RPMI7951 (cell line): ENCODE measurements at places on chromosomes 16 and 17. TPM values are rescaled to one million over a fixed set of nuclear protein-coding genes. Genes with fewer than 3 reads are reported as not detected.

GRCh38 chr17:17536702-17537101 is 40.5 kb upstream of the RASD1 start:
- no peak for DNase-seq

The SKAP1 gene
- 0.49 TPM in 1 of 2 replicates, not detected in the other for total RNA-seq

DNA sequence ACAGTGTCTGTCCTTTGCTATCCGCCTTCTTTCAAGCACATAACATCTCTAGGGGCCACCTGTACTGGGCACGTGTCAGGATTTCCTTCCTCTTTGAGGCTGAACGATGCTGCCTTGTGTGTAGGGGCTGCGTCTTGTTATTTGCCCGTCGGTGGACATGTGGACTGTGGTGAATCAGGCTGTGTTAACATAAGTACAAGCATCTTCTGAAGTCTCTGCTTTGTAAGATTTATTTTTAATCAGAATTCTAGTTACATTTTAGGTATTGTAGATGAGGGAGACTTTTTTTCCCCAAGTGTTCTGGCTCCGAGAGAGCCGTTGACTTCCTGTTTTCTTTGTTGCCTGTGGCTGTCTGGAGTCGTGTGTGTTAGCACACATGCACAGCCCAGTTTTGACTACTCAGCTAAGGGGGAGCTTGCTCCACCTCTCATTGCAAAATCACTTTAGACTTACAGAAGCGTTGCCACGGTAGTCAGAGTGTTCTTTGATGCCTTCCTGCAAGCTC is 26.1 kb downstream of the SPG7 start:
- DNase-seq, result no peak

DNA sequence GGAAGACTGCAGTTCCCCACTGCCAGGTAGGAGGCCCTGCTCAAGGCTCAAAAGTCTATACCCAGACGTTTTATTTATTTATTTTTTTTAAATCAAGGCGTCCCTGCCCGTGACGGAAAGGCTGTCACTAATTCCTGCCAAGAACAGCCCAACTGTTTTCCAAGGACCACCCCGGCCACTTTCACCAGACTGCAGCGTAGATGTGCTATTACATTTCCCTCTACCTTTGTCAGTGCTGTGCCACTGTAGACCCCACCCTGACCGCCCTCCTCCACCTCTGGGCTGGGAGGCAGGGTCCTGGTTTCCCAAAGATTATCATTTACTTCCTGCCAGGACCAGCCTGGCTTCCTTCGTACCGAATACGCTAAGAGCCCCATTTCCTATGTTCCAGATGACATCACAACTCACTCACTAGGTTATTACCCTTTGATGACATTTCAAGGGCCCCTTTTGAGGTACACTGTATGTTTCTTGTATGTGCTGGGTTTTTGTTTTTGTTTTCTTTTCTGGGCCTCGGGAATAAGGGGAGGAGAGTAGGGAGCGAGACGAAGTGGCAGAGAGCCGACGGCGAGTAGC is 6.3 kb upstream of the RNF227 start:
- no peak for DNase-seq

The CXCL16 gene
- 0.12 and 0.29 TPM in 2 replicates for total RNA-seq

- DNase-seq, result no peak
These were observed 268.9 kb upstream of the MAF start for GRCh38 chr16:79869304-79870015.

- DNase-seq, result no peak
These were observed 115.0 kb upstream of the SEC14L1 start for GRCh38 chr17:77025781-77026180.

The KRT33A gene
- total RNA-seq, result not detected in 2 replicates

DNA sequence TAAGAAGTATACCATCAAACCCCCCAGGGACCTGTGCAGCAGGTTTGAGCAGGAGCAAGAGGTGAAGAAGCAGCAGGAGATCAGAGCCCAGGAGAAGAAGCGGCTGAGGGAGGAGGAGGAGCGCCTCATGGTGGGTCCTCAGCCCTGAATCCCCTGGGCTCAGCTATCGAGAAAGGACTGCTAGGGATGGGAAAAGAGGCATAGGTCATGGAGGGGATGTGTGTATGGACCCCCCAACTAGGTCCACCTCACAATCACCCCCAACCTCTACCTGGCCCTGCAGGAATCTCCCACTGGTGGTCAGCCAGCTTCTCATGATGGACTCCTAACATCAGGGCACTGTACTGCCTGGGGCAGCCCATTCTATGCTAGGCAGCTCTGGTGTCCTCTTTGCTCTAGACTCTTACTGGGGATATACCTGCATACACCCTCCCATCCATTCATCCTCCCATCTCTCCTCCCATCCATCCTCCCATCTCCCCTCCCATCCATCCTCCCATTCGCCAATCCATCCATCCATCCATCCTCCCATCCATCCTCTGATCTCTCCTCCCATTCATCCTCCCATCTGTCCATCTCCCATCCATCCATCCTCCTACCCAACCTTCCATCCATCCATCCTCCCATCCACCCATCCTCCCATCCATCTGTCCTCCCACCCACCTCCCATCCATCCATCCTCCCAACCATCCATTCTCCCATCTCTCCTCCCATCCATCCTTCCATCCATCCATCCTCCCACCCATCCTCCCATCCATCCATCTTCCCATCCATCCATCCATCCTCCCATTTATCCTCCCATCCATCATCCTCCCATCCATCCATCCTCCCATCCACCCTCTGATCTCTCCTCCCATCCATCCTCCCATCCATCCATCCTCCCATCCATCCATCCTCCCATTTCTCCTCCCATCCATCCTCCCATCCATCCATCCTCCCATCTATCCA is 10.6 kb downstream of the DRC7 start:
- no peak for DNase-seq

DNA sequence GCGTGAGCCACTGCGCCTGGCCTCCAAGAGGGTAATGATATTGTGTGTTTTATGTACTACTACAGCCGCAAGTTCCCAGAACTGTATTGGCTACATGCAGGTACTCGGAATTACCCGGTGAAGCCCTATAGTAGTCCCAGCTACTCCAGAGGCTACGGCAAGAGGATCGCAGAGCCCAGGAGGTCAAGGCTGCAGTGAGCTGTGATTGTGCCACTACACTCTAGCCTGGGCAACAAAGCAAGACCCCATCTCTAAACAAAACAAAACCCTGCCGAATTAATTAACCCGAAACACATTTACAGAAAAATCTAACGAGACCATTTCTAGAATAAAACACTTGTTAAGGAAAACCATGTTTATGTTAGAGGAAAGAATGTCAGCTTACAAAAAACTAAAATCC is 2.2 kb upstream of the USP22 start:
- DNase-seq, result no peak

DNA sequence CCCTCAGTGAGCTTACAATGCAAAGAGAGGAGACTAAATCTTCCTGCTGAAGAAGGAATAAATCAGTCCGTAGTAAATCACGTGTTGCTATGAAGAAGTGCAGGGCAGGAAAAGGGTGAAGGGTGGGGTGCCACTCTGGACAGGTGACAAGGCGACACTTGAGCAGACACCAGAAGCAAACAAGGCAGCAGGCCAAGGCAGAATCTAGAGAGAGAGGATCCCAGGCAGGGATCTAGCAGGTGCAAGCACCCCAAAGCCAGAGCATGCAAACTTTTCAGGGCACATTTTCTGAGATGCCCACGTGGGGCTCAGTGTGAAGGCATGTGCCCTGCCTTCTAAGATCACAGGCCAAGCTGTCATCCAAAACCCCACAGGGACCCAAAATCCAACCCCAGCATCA is 193.3 kb downstream of the ZNF423 start:
- DNase-seq, result no peak

The CLEC18C gene
- not detected in 2 replicates for total RNA-seq
